Activated CD4-positive, alpha-beta T cell treated with anti-CD3 and anti-CD28 coated beads for 4 hours (primary cell): ENCODE measurements at places on chromosomes 13 and 19.

DNA sequence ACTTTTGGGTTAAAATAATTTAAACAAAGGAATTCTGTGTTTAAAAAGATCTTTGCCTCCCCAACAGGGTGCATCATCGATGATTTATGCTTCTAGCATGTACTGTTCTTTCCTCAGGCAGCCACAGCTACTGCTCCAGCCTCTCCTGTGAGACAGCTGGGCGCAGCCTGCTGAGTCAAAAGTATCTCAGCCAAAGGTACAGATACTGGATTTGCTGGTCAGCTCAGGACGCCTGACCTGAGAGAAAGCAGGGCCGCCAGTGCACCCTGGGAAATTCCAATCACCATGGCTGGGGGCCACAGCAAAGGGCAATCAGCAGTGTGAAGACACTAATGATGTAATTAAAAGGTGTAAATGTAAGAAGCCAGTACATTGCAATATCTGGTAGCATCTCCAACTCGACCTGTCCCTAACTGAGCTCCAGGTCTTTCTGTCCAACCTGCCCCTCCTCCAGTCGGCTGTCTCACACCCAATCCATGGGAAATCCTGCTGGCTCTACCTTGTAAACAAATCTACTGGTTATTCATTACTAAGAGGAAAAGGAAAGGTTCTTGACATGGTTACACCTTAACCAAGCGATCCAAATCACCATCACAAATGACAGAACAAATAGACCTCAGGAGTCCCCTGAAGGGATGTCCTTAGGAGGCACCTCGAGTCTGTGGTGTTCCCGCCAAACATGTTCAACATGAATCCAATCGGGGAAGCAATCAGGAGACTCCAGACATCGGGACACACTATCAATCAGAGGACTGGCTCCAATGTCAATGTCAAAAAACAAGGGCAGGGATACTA, 7.3 kb downstream of the OPA3 start:
- no peak for DNase-seq

DNA sequence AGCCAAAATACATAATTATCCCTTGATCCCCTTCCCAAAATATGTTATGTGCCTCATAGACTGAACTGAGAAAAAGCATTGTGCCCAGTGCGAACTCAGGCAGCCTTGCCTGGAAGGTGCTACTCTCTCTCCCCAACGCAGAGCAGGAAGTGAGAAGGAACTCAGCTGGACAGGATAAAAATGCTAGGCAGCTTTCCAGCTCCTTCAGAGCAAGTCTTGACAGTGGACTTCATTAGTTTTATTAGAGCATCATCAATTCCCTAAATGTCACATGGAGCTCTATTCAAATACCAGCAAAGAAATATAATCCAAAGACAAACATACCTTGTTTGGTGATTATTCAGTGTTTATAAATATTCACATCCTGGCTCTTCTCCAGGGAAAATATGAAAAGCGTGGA, 202.4 kb downstream of the RFC3 start:
- DNase-seq: no peak

GRCh38 chr19:31534786-31535657, 185.8 kb upstream of the TSHZ3 start:
- DNase-seq: no peak

GRCh38 chr13:26941345-26942174, 181.0 kb upstream of the GPR12 start:
- DNase-seq: no peak

GRCh38 chr13:32299893-32300292, 15.3 kb downstream of the ZAR1L start:
- no peak for DNase-seq

- DNase-seq: no peak
These were observed 557.2 kb downstream of the KCTD12 start for GRCh38 chr13:76329004-76329403.

GRCh38 chr13:43389573-43389972, 366.2 kb downstream of the DNAJC15 start:
- no peak for DNase-seq

GRCh38 chr19:21603431-21604231, 98.2 kb downstream of the ZNF429 start:
- DNase-seq: no peak

DNA sequence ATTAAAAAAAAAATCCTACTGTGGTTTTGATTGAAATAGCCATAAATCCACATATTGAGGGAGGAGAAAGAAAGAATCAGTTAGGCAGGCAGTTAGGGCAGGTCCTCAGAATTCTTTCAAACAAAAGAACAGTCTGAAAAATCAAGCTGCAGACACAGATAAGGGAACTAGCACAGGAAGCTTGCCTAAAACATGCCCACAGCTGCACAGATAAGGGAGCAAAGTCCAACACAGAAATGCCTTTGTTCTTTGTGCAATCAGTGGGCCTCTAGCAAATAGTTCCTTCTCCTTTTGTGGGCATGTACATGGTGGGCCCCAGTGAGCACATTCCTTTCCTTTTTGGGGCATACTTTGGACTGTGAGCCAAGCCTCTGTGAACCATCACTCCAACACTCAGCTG, 42.7 kb downstream of the UTP14C start:
- no peak for DNase-seq

DNA sequence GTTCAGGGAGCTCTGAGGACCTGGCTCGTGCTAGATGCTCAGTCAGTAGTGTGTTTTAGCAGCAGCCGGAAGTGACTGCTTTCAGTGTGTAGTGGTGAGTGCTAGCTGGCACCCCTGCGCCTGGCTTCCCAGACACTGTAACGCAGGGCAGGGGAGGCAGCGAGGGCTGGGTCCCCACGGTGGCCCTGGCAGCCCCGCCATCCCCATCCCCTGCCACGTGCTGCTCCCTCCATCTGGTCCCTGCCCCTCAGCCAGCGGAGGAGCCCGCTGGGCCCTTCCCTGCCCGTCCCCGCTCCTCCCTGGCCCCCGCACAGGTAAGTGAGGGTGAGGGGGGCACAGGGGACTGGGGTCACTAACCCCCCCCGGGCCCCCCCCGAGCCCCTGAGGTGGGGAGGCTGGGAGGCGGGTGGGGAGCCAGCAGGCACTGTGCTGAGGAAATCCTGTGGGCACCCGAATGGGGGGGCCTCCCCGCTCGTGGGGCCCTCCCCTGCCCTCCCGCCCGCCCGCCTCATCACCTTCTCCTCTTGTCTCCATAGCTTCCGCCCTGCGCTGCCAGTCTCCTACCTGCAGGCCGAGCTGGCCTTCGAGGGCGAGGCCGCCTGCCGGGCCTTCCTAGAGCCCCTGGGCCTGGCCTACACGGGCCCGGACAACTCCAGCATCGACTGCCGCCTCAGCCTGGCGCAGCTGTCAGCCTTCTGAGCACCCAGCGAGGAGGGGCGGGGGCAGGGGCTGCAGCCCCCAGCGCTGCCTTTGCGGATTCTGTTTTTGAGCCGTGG, 3.2 kb downstream of the LENG9 start:
- DNase-seq: no peak

DNA sequence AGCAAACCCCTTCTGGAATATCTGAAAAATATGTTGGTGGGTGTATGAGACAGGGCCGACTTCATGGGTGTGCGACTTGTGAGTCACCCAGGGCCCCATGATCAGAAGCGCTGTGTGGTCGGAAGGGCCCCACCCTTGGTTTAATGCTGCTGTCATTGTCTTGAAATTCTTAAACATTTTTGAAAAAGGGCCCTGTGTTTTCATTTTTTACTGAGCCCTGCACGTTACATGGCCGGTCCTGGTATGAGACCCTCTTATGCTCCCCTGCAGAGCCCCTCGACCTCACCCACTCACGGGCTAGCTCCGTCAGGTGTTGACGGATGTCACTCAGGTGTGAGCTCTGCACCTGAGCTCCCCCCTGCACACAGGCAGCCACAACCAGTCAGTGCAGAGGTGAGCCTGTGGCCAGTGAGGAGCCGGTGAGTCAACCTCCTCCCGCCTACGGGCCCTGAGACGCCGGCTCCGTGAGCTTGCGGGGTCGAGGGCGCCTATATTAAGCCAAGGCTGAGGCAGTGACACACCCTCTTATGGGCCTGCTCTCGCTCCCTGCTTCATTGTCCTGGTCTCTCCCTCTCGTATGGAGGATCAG, 27.7 kb downstream of the GADD45B start:
- peak; percentile 75 for DNase-seq

- DNase-seq: peak; percentile 51
These were observed 547 bp downstream of the ABCC4 start for GRCh38 chr13:95300625-95301182.

- DNase-seq: no peak
These were observed 272.5 kb downstream of the ENOX1 start for GRCh38 chr13:43514311-43514710.

DNA sequence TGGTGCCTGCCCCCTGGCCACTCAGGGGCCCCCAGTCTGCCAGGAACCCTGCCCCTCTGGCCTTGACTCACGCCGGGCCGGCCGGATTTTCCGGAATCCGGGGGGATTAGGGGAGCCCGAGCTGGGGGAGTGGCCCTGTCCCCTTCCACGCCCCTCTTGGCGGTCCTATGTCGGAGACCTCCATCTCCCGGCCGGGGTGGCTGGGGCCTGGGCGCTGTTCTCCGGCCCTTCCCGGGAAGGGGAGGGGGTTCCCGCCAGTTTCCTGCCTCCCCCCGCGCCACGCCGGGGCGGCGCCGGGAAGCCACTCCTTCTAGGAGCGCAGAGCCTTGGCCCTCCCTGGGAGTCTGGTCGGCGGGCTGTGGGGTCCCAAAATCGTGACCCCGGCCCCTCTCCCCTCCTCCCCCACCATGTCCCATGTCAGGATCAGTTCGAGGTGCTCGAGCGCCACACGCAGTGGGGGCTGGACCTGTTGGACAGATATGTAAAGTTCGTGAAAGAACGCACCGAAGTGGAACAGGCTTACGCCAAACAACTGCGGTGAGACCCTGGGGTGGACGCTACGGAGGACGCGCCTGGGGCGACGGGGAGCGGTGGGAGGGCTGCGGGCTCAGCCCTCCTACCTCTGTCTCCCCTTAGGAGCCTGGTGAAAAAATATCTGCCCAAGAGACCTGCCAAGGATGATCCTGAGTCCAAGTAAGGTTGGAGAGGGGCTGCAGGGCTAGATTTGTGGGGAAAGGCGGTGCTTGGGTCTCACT, 1.3 kb downstream of the TRIP10 start:
- no peak for DNase-seq

DNA sequence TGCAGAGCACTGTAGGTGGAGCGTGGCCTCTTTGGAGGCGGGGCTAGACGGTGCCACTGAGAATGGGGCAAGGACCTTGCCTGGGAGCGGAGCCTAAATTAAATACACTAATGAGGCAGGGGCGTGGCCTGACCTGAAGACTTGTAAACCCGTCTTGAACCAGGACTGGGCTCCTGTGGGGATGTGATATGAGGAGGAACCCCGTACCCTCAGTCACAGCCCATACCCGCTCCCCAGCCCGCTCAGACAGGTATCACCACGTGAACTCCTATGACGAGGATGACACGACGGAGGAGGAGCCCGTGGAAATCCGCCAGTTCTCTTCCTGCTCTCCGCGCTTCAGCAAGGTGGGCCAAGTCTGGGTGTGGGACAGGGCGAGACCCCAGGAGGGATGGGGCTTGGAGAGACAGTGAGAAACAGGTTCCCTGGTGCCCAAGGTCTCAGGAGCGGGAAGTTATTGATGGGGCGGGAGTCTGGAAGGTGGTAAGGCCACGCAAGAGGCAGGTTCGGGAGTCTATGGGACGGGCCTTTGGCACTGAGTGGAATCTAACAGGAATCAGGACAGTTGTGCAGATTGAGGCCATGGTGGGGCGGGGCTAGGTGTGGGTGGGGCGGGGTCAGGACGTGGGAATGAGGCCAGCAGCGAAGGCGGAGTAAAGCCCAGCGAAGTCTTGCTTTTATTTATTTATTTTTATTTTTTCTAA, 14.7 kb downstream of the DNASE2 start:
- DNase-seq: no peak

DNA sequence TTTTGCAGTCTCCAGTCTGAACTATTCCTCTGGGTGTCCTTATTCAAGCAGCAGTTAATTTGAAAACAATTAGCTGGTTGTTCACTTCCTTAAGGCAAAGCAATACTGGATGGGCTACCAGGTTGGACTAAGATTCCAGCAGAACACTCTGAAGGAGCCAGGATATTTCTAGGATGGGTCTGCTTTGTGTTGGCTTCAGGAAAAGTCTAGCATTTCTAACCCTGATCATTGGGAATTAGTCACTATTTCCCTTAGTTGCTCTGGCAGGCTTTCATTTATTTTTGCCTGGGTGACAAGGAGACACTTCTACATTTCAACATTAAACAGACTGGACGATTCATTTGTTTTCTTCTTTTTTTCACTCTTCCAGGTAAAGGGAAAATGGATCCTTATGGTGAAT, 228.4 kb downstream of the ENOX1 start:
- DNase-seq: no peak

DNA sequence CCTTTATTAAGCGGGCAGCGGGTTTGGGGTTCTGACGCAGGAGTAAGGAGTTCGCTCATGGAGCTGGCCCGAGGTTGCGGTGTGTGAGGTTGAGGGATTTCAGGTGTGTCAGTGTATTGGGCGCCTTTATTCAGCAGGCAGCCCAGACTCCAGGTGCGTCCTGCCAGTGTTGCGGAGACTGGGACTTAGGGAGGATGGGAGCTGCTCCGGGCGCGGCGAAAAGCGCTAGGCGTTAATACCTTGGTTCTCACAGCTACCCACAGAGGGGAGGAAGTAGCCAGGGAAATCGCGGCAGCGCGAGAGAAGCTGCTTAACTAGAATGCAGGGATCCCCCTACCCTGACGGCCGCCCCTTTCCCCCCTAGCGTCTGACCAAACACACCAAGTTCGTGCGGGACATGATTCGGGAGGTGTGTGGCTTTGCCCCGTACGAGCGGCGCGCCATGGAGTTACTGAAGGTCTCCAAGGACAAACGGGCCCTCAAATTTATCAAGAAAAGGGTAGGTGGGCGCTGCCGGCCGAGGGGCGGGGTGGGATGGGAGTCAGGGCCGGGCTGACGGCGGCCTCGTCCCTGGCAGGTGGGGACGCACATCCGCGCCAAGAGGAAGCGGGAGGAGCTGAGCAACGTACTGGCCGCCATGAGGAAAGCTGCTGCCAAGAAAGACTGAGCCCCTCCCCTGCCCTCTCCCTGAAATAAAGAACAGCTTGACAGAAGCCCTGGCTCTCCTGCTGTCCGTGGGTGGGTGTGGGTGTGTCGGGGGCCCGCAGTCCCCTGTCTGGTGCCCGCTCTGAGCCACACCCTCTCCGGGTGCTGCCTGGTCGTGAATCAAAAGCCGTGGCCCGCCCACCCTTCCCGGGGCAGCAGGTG, 1.1 kb downstream of the RPL36 start:
- peak; percentile 81 for DNase-seq

DNA sequence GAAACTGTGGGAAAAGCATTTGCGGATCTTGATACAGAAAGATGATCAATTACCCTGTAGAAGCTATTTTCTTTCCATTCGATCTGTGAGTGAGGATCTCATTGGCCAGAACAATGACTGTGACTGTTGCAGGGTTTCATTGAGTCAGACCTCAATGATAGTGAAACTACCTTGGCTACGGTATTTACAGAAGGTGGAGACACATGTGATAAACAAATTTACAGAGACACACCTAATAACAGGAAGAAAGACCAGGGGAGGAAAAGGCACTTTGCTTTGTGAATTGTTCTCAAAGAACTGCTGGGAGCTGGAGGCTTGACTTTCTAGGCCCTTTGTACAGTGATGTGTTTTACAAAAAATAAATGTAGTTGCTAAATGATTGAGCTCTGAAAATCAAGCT, 19.9 kb upstream of the ARGLU1 start:
- DNase-seq: no peak

GRCh38 chr19:51274049-51274770, 23.3 kb downstream of the SIGLECL1 start:
- no peak for DNase-seq

- DNase-seq: no peak
These were observed 1.2 kb upstream of the ACP7 start for GRCh38 chr19:39082745-39083598.
